ENCODE measurements at places on chromosomes 2 and 18.

- DNase-seq, result no peak
Measured at GRCh38 chr2:75594596-75594995, 33.9 kb upstream of the EVA1A start.

- no peak for DNase-seq
Measured at GRCh38 chr18:24497031-24497754, 36.8 kb downstream of the HRH4 start.

DNA sequence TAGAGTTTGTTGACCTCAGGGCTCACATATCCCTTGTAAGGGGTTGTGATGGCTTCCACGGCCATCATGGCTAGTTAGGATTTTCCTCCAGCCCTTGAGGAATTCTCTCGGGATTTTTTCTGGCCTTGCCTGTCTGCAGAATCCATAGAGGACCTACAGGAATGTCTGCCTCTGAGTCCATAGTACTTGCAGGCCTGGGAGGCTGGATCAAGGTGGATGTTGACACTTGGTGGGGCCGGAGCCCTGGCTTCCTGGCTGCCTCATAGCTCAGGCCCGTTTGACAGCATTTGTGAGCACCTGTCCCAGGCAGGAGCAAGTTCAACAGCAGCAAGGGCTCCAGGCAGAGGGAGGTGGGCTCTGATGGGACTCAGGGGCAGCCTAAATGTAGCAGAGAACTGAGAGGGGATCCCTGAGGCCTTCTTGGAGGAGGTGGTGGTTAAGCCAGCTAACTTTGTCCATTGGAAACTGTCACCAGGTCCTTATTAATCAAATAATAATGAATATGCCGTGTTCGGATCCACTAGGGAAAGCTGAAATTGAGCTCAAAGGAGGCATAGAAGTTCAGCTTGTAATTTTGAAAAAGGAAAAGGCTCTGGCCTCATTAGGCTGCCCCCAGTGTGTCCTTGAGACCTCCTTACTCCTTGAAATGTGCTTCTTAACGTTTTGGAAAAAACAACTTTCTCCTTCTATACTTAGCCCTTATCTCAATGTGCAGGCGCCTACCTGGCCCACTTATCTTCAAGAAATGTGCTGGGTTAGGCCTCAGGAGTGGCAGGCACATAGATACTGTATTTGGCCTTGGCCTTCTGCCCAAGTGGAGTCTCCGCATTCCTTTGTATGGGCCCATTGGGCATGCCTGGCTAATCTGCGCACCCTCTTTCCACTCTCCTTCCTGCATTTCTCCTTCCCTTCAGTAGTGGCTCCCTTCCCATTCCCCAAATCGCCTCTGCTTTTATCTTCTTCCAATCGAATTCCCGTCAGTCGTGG lies 66.9 kb downstream of the HPCAL1 start:
- no peak for DNase-seq

DNA sequence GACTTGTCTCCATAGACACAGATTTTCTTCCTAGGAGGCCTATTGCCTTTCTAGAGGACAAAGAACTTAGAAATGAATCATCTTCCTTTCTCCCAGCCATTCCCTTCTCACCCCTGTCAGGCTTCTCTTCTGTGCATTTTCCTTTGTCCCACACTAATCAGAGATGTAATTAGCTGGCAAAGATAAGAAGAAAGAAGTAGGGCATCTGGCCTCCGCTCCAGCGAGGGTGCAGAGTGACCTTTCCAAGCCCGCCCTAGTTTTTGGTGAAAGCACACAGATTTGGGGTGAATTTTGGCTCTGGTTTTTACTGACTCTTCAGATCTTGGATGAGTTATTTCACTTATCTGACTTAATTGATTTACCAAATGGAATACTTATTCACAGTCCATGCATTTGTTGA lies 626.5 kb downstream of the ZEB2 start:
- DNase-seq, result no peak

GRCh38 chr2:209581040-209581439 lies 157.2 kb downstream of the MAP2 start:
- DNase-seq, result no peak

GRCh38 chr2:158021226-158021625 lies 80.5 kb upstream of the UPP2 start:
- DNase-seq, result no peak

DNA sequence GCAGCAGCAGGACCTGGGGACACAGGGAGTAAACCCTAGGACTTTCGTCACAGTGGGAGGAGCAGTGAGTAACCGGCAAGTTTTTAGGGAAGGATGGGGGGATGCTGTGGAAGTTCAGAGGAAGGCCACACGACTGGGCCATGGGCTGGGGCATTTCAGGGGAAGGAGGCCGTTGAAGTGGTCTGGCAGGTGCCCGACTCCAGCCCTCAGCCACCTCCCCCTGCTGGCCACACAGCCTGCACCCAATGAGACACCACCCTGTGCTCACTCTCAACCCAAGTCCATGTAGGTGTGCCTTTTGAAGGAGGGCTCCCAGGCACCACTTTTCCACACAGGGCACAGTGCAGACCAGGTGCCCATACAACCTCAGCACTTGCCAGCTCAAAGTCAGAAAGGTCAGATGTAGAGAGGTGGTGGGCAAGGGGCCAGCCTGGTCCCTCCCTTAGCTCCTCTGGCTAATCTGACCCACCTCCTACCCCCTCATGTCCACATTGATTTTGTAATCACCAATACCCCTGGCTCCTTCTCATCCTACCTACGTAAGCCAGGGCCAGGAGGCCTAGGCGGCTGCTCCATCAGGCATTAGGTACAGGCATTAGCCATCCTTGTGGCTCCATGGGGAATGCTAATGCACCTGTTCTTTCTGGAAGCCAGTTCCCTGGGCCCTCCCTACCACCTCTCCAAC lies 211.2 kb downstream of the SMAD2 start:
- no peak for DNase-seq

GRCh38 chr2:36485521-36485920 lies 112.4 kb downstream of the FEZ2 start:
- DNase-seq, result no peak

DNA sequence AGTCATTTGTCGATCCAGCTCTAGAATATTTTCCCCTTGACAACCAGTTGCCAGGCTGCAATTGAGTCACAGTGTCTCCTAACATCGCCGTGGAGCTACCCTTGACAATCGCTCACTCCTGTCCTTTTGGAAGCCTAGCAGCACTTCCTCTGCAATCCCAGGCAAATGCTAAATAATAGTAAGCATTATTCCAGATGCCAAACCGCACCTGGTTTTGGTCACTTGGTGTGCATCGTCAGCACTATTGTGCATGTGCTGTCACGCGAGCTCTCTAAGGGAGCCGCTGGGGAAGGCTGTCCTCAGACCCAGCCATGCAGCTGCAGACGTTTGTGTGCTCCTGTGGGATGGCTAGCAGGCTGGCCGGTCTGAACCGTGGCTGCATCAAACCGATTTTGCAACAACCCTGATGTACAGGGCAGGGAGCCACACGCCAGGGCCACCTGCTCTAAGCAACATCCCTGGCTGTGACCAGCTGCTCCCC lies 549.5 kb upstream of the ID2 start:
- DNase-seq, result no peak

DNA sequence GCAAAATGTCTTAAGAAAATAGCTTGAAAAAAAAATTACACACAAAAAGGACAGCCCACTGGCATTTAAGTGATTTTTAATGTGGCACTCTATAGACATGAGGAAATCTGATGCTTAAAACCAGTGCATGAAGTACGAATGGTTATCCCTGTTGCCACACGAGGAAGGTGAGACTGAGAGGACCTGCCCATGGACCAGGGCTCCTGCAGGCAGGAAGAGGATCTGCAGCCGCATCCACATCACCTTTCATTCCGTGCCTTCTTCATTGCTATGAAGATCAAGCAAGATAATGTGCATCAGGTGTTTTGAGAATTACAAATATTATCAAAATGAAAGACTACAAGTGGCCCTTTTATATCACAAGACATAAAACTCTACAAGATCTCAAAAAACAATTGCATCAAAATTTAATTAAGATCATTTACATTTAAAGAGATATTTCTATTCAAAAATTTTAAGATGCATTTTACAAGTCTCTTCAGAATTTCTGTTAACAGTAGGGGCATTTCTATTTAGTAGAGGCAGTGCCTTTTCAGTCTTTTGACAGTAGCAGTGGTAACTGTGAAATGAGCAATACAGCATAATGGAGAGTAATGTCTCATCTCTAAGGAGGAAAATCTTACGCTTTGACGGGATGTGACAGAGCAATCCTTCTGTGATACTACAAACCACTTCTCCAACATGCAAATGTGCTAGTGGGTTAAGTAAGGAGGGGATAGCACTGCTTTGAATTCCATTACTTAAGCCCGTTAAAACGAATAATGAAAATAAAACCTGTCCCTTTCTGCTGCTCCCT lies 83.4 kb downstream of the SLC5A7 start:
- peak; percentile 4 for DNase-seq

DNA sequence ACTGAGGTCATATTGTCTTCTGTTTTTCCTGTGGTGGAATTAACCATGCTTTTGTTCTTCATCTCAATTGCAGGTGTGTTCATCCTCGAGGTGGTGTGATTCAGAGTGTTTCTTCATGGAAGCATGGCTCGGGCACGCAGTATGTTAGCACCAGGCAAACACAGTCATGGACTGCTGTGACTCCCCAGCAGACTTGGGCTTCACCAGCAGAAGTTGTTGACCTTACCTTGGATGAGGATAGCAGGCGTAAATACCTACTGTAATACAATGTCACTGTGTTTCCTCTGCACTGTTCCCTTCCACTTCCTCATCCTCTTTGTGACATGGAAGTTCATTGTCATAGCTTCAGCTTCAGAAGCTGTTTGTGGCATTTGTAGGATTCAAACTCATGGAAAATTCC lies 158.7 kb downstream of the HAUS1 start:
- DNase-seq, result no peak

DNA sequence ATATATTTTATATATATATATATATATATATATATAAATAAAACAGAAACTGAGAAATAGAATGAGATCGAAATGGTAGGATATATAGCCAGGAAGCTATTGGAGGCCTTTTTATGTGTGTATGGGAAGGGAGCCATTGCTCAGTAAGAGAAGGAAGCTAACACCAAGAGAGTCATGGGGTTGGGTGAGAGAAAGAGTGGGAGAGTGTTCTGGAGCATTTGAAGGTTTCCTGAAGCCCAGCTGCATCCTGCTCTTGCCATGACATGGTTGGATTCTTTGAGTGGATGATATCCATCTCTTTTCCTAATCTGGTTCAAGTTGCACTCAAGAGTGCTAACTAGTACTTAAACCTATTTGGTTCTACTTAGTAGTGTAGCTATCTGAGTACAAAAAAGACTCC lies 282.3 kb downstream of the DYSF start:
- DNase-seq, result no peak

GRCh38 chr2:105496271-105496670 lies 97.4 kb upstream of the FHL2 start:
- no peak for DNase-seq

DNA sequence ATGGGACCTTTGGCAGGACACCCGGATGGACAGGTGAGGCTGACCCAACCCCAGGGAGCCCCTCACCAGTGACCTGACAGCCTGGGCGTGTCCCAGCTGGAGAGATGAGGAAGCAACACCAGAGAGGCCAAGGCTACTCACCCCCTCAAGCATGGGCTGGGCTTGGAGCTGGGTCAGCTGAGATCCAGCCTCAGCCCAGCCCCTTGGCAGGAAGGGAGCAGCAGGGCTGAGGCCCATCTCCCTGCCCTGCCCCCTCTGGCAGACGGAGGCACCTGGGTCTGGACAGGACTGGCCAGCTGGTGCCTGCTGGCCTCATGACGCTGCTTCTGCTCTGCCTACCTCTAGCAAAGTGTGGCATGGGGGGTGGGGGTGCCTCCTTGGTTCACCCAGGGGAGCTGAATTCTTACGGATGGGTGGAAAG lies 37.8 kb downstream of the HS6ST1 start:
- DNase-seq, result no peak

DNA sequence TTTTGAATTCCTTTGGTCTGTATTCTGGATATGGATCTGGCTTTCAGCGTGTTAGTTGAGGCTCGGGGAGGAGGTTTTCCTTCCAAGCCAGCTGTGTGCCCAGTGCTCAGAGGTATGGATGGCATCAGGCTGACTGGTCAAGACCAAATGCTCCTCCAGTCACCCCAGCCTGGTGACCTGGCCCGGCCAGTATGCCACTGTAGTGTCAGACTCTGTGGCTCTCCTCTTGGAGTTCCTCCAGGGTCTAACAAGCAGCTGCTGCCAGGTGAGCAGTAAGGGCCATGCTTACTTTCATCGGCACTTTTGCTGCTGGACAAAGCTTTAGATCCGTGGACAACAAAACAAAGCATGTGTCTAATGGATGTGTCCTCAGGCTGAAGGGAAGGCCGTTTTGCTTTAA lies 44.1 kb downstream of the CABLES1 start:
- no peak for DNase-seq

GRCh38 chr2:98381494-98381893 lies 35.2 kb downstream of the CNGA3 start:
- no peak for DNase-seq

DNA sequence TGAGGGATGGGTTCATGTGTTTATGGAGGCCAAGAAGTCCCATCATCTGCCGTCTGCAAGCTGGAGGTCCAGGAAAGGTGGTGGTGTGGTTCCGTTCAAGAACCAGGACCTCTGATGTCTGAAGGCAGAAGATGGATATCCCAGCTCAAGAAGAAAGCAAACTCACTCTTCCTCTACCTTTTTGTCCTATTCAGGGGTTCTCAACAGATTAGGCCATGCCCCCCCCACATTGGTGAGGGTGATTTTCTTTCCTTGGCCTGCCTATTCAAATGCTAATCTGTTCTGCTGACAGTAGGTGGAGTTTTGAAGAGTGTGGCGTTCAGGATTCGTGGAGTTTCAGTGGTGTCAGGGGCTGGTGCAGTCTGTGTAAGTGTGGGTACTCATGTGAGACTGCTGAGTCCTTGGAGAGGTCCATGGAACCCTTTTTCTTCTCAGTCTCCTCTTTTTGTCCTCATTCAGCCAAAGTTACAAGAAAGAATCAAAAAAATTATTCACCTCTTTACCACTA lies 5.9 kb downstream of the MSL3B start:
- DNase-seq, result peak; percentile 21

- no peak for DNase-seq
Measured at GRCh38 chr2:102166189-102166845, 20.5 kb upstream of the IL1RL2 start.

- peak; percentile 58 for DNase-seq
Measured at GRCh38 chr18:77124452-77124922, 8.1 kb downstream of the MBP start.

- DNase-seq, result no peak
Measured at GRCh38 chr2:28293416-28293815, 99.2 kb upstream of the FOSL2 start.

- no peak for DNase-seq
Measured at GRCh38 chr2:151200277-151200676, 61.4 kb downstream of the RBM43 start.
